ENCODE measurements at places on chromosomes 4 and X.

- no peak for DNase-seq
Measured at GRCh38 chr4:66091786-66092185, 421.5 kb upstream of the EPHA5 start.

DNA sequence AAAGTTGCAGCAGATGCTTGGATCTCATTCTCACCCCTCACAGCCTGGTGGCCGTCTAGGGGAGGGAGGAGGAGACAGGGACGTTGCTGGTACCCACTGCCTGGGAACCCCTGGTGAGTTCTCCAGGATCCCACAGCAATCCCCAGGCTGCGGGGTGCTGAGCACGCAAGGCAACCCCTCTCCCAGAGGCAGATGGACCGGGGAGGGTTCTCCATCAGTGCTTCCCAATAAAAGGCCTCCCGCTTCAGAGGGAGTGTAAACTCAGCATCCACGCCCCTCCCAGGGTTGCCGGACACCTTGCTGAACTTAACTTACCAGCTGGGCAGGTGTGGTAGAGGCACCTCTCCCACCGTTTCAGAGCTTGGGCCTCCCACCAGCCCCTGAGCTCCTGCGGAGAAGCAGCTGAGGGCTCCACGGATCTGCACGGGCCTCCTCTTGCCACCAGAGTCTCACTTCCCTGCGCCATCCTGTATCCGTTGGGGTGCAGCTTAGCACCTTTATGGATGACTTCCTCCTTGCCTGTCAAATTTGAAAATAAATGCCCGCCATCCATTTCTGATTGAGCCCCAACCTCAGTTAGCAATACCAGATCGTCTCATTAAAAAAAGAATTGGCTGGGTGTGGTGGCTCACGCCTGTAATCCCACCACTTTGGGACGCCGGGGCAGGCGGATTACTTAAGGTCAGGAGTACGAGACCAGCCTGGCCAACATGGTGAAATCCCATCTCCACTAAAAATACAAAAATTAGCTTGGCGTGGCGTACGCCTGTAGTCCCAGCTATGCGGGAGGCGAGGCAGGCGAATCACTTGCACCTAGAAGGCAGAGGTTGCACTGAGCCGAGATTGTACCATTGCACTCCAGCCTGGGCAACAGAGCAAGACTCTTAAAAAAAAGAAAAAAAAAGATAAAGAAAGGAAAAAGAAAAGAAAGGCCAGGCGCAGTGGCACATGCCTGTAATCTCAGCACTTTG is 14.8 kb upstream of the TBC1D14 start:
- no peak for DNase-seq

DNA sequence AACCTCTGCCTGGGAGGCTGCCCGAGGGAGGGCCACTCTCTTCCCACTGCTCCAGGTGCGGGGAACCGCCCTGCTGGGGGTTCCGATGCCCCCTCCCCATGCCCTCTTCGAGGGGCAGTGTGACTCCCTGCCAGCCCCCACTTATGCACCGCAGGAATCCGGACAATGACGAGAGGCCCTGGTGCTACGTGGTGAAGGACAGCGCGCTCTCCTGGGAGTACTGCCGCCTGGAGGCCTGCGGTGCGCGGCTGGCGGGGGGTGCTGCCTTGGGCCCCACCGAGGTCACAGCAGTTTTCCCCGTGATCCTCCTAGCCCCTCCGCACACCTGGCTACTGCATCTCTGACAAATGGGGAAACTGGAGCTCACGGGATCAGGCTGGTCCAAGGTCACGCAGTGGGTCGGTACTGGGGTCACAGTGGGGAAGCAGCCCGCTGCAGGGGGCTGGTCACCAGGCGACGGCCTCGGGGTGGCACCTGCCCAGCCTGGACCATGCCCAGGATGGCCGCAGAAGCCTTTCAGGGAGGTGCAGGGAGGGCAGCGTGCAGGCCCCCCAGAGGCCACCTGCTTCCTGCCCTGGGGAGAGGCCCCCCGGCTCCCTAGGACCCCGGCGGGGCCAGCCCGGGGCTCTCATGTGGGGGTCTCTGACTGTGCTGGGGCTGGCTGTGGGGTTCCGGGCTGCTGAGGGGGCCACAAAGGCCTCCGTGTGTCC is 3.5 kb downstream of the HGFAC start:
- no peak for DNase-seq

GRCh38 chr4:93201471-93202096 is 627.0 kb upstream of the ATOH1 start:
- DNase-seq: no peak
